ENCODE measurements at places on chromosomes 4 and X.

- DNase-seq = no peak
Measured at GRCh38 chr4:160129439-160129838, 1026.6 kb downstream of the RAPGEF2 start.

GRCh38 chr4:139915037-139915436, 238.9 kb downstream of the MAML3 start:
- no peak for DNase-seq

- DNase-seq = no peak
Measured at GRCh38 chr4:133513901-133514300, 364.8 kb downstream of the PCDH10 start.

DNA sequence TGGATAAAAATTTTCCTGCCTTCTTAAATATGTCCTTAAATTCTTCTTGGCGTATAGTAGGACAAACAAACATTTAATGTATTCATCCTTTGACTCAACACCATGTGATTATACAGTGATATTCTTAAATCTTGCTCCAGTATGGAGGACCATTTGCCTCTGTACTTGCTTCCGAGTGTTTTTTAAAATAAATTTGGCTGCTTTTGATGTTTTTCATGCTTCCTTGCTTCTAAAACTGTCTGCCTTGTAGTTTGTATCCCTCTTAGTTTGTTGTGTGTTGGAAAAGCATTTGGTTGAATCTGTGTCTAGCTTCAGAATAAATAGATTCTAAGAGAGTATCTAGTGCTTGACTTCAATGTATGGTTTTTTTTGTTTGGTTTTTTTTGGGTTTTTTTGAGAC, 12.3 kb downstream of the ING2 start:
- DNase-seq = no peak

GRCh38 chr4:149108626-149109025, 666.4 kb upstream of the NR3C2 start:
- no peak for DNase-seq

DNA sequence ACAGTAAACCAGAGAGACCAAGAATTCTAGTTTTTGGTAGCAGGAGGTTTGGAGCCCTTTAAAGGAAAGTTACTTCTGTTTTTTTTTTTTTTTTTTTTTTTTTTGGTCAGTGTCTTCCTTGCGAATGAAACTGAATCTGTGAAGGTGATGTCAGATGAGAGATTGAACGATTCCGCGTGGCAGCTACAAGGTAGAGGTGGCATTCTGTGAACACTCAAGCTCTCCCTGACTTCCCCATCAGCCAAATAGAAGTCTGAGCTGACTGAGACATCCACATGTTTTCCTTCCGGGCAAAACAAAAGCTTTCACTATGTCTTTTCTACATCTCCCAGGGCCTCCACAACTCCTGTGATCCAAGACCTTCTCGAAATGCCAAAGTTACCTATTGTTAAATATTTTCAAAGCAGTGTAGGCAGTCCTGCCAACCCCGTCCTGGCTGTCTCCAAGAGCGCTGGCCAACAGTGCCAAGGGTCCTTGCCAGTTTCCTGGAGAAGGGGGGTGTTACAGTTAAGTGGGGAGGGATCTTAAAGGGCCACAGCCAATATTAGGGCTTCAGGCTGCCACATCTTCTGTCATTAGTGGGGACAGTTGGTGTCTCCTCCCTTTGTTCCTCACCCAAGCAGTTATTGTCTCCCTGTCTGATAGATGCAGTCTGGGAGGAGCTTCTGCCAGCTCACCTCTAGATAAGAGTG, 102.9 kb upstream of the SLC34A2 start:
- DNase-seq = peak; percentile 29

All from cerebellar nuclear complex (tissue), 1 donor.